ENCODE measurements at places on chromosomes 3 and 15. TPM values are rescaled to one million over a fixed set of nuclear protein-coding genes. Genes with fewer than 3 reads are reported as not detected.

GRCh38 chr15:99943466-99943865, 210.2 kb upstream of the LYSMD4 start:
- H3K27me3 ChIP-seq: no peaks in the 10 kb centered on the region
- no peaks in the 10 kb centered on the region for H3K4me1 ChIP-seq
- H3K4me3 ChIP-seq: no peak overlapping the region

DNA sequence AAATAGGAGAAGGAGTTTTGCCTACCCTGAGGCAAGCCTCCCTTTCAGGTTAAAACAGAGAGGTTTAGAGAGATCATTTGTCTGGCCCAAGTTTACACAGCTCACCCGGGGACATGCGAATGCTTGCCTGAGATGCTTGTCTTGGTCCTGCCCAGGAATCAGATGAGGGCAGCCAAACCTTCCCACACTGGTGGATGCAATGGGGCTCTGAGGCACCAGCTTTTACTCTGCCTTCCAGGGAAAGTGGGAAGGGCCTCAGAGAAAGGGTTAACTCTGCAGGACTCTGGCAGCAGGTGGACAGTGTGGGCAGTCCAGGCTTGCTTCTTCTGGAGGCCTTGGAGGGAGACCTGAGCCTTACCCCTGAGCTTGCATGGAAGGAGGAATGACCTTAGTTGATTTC, 90.0 kb downstream of the LRRK1 start:
- peaks cover 20% of the 10 kb centered on the region for H3K4me1 ChIP-seq
- H3K27me3 ChIP-seq: no peaks in the 10 kb centered on the region
- DNase-seq: peak; percentile 29
- no peak overlapping the region for H3K27ac ChIP-seq
- no peak overlapping the region for H3K4me3 ChIP-seq

DNA sequence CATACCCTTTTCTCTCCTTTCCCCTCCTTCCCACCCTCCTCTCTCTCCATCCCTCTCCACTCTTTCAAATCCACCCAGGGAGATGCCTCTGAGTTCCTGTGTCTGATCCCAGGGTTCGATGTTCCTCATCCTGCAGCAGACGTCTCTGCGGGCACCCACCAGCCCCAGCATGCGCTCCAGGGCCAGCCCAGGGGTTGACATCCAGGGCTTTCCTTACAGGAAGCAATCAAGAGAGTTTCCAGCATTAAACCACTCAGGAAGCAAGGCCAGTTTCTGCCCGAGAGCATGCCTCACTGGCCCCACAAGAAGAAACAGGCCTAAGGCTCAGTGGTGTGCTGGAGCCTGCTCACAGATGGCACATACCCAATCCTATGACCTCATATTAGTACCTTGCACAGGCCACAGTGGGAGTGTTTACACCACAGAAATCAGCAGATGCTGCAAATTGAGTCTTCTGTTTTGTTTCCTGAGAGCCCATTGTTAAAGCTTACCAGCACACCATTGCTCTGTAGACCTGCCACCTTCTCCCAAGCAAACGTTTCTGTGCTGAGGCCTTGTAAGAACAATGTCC, 13.2 kb downstream of the SLC6A1 start:
- H3K27me3 ChIP-seq: no peaks in the 10 kb centered on the region
- no peak for DNase-seq
- no peak overlapping the region for H3K27ac ChIP-seq
- H3K36me3 ChIP-seq: no peaks in the 10 kb centered on the region

GRCh38 chr15:34280193-34280592, 55.4 kb downstream of the EMC4 start:
- DNase-seq: no peak
- no peaks in the 10 kb centered on the region for H3K4me1 ChIP-seq
- H3K36me3 ChIP-seq: no peaks in the 10 kb centered on the region
- no peaks in the 10 kb centered on the region for H3K27me3 ChIP-seq
- no peak overlapping the region for H3K27ac ChIP-seq

- peak; percentile 40 for DNase-seq
- H3K27me3 ChIP-seq: no peaks in the 10 kb centered on the region
- H3K4me3 ChIP-seq: no peak overlapping the region
- H3K4me1 ChIP-seq: no peaks in the 10 kb centered on the region
- no peaks in the 10 kb centered on the region for H3K36me3 ChIP-seq
These were observed 67.4 kb upstream of the IQSEC1 start for GRCh38 chr3:13140596-13140995.

DNA sequence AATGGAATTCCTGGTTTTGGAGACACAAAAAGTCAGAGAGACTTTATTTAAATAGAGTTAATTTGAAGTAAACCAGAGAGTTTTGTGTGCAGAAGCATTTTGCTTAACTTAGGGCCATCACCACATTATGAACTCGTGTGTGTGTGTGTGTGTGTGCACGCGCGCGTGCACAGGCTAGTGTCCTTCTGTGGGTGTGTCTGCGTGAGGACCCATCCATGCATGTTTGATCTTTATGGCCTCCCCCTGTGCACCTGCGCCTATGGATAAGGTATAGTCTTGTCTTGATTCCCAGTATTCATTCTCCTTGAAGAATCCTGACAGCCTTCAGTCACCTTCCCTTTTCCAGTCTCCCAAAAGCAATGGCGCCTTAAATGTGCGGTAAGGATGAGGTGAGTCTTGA, 26.0 kb downstream of the MUC20 start:
- H3K27ac ChIP-seq: no peak overlapping the region
- H3K36me3 ChIP-seq: no peaks in the 10 kb centered on the region
- peaks cover 17% of the 10 kb centered on the region for H3K27me3 ChIP-seq
- H3K4me3 ChIP-seq: no peak overlapping the region
- DNase-seq: no peak

- no peaks in the 10 kb centered on the region for H3K27me3 ChIP-seq
- no peak overlapping the region for H3K27ac ChIP-seq
- H3K4me1 ChIP-seq: no peaks in the 10 kb centered on the region
- no peaks in the 10 kb centered on the region for H3K36me3 ChIP-seq
These were observed 287.4 kb downstream of the UACA start for GRCh38 chr15:70475921-70476320.

- H3K4me1 ChIP-seq: no peaks in the 10 kb centered on the region
- H3K27ac ChIP-seq: no peak overlapping the region
- H3K36me3 ChIP-seq: no peaks in the 10 kb centered on the region
- H3K4me3 ChIP-seq: no peak overlapping the region
- DNase-seq: no peak
- no peaks in the 10 kb centered on the region for H3K27me3 ChIP-seq
These were observed 996.4 kb upstream of the CFAP20DC start for GRCh38 chr3:60046210-60046609.

DNA sequence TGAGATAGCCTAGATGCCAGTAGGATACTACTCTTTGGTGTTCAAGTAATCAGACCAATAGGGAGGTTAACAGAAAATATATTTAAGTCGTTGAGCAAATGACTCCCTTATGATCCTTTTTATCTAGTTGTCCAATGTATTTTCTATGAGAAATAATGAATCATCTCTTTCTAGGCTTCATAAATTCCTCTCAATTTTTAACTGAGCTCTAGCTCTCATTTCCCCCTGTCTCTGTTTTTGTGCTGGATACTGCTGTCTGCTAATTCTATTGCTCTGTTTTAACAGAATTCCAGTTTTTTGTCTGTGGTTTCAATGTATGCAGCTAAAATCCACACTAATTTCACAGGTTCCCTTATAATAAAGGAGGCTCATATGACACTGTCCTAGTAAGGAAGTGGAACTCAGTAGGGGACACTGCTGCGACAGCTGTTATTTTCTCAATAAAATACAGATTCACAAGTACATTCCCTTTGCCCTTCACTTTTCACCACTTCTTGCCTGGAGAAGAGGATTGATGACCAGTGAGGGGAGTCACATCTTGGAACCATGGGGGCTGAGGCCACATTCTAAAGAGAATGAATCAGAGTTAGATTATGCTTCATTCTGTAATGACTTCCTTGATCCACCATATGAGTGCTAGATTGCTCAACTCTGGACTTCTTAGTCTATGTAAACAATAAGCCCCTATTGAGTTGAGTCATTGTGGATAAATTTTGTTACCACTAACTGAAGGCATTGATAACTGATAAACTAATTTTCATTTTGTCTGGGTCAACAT, 558.7 kb upstream of the KCNMB2 start:
- DNase-seq: no peak
- no peaks in the 10 kb centered on the region for H3K36me3 ChIP-seq
- H3K27me3 ChIP-seq: no peaks in the 10 kb centered on the region
- no peaks in the 10 kb centered on the region for H3K4me1 ChIP-seq
- no peak overlapping the region for H3K27ac ChIP-seq

- DNase-seq: no peak
- no peaks in the 10 kb centered on the region for H3K36me3 ChIP-seq
- peaks cover 29% of the 10 kb centered on the region for H3K4me1 ChIP-seq
- no peak overlapping the region for H3K27ac ChIP-seq
These were observed 158.5 kb downstream of the THRB start for GRCh38 chr3:24336101-24336500.

GRCh38 chr3:13159890-13160289, 86.7 kb upstream of the IQSEC1 start:
- no peaks in the 10 kb centered on the region for H3K36me3 ChIP-seq
- no peak overlapping the region for H3K27ac ChIP-seq
- no peak overlapping the region for H3K4me3 ChIP-seq

DNA sequence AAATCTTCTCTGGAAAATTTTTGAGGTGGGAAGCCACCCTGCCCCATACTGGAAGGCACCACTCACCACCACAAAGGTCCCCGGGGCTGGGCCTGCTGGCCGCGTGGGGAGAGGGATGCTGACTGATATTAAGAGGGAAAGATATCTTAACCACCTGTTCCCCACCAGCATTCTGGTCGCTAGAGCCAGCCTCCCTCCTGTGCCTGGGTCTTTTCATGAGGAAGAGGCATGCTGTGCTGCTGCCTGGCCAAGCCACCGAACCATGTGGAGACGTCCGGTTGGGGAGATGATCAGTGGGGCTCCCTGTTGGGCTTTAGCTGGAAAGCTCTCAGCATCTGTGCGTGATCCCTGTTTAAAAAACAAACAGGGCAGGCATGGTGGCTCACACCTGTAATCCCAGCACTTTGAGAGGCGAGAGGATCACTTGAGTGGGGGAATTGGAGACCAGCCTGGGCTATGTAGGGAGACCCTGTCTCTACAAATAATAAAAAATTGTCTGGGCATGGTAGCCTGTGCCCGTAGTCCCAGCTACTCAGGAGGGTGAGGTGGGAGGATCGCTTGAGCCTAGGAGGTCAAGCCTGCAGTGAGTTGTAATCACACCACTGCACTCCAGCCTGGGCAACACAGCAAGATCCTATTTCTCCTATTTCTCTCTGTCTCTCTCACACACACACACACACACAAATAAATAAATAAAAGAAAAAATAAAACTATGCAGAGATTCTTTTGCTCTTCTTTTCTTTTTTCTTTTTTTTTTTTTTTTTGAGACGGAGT, 1.0 kb downstream of the KLHL18 start:
- no peaks in the 10 kb centered on the region for H3K36me3 ChIP-seq
- no peaks in the 10 kb centered on the region for H3K27me3 ChIP-seq
- DNase-seq: peak; percentile 60

DNA sequence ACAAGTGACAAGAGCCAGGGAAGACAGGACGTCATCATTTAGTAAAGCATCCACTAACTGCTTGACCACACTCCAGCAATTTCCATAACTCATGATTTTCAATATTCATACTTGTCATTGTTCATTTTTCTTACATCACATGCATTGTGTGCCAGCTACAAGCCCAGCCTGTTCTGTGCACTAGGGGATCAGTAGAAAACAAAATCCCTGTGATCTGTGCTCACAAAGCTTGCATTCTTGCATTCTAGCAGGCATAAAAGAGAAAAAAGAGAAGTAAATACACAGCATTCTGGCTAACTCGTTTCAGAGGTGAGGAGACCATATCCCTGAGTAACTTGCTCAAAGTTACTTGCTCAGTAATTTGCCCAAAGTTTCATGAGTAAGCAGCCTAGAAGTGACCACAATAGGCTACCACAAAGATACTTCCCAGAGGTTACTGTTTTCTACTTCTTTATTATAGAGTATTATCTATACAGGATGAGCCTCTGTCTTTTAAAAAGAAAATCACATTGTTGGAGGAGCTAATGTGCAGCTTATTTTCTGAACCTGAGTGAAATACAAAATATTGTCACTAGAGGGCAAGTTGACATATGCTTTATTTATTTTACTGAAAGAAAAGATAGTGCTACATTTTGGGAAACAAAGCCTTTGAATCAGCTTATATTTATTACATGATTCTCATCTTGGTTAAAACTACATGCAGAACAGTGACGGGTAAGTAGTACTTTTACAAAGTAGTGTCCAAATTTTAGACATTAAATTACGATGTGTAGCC, 701.4 kb upstream of the LMCD1 start:
- no peaks in the 10 kb centered on the region for H3K27me3 ChIP-seq
- no peaks in the 10 kb centered on the region for H3K4me1 ChIP-seq
- no peaks in the 10 kb centered on the region for H3K36me3 ChIP-seq
- no peak for DNase-seq

DNA sequence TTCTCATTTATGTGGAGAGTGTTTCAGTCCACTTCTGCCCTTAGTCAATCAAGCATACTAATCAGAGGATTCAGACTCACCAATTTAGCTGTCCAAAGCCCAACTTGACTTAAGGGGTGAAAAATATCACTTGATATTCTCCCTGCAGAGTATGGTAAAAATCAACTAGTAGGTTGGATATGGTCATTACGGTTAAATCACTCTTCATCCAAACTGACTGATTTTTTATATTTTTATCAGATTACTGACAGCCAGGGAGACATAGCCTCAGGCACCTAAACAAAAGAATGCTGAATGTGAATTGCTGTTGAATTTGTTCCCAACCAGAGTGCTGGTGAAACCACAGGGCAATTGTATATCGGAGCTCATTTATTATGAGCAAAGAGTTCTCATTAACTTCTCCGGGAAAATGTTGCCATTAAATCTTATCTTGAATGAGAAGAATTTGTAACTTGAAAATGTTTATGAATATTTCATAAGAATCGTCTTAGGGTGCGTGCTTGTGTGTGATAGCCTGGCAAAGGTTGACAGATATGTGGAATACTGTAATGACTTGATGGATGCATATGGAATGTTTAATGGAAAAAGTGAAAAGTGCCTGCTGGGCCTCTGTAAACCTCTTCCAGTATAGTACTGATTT, 411.2 kb downstream of the NAALADL2 start:
- no peaks in the 10 kb centered on the region for H3K27me3 ChIP-seq
- no peak overlapping the region for H3K4me3 ChIP-seq
- DNase-seq: no peak

GRCh38 chr15:50166216-50166615, 15.8 kb upstream of the SLC27A2 start:
- no peaks in the 10 kb centered on the region for H3K4me1 ChIP-seq
- H3K27me3 ChIP-seq: no peaks in the 10 kb centered on the region
- no peak for DNase-seq

GRCh38 chr15:89814112-89814742, 425 bp downstream of the ANPEP start:
- H3K4me1 ChIP-seq: no peaks in the 10 kb centered on the region
- H3K4me3 ChIP-seq: peak overlapping the region; percentile 50
- no peak overlapping the region for H3K27ac ChIP-seq
- H3K27me3 ChIP-seq: peaks cover 43% of the 10 kb centered on the region
- H3K36me3 ChIP-seq: no peaks in the 10 kb centered on the region
- no peak for DNase-seq

- H3K4me3 ChIP-seq: no peak overlapping the region
- no peaks in the 10 kb centered on the region for H3K4me1 ChIP-seq
- no peak overlapping the region for H3K27ac ChIP-seq
- no peaks in the 10 kb centered on the region for H3K27me3 ChIP-seq
- H3K36me3 ChIP-seq: no peaks in the 10 kb centered on the region
- no peak for DNase-seq
These were observed 742.0 kb upstream of the CCDC54 start for GRCh38 chr3:106635271-106635670.

CPN2 gene
- polyA plus RNA-seq: 0.01 TPM

CELF6 gene
- 4.2 TPM for polyA plus RNA-seq

PLA2G4E gene
- not detected for polyA plus RNA-seq

SPTBN5 gene
- 0.60 TPM for polyA plus RNA-seq

ACTRT3 gene
- polyA plus RNA-seq: 0.69 TPM

SAMD7 gene
- not detected for polyA plus RNA-seq

LARP6 gene
- polyA plus RNA-seq: 3.6 TPM

Measured in sigmoid colon (tissue), 7 donors.